ENCODE measurements at places on chromosomes 1 and 21.

DNA sequence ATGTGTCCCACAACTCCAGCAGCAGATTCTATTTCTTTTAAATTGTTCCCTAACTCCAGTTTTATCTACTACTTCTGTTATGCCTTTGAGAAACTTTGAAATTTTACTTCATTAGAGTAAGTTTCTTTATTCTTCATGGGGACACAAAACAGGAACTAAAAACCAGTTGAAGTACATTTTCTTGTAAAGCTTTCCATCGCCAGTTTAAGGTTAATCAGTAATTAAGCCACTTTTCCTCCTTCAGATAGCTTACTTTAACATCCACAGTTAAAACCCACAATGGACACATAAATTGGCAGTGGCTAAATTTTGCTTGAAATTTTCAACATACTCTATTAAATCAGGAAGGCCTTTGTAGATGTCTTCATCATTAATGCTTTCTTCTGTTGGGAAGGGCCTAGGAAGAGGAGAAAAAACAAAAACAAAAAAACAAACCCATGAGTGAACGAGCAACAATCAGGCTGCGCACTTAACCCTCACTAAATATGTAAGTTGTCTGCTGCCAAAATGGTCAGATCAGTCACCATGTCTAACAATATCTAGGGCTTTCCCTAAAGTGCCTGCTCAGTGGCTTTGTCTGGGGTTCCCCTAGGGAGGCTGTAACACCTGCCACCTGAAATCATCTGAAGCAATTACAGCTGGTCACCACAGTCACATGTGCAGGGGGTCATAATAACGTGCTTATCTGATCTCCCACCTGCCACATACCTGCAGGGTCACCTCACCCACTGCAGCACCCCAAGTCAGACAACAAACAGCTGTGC, 187.9 kb downstream of the VAV3 start:
- DNase-seq: no peak

GRCh38 chr1:246591504-246591903, 25.2 kb downstream of the CNST start:
- no peak for DNase-seq

GRCh38 chr1:228497206-228497605, 10.0 kb downstream of the RNF187 start:
- no peak for DNase-seq

GRCh38 chr1:25100151-25100833, 132.0 kb downstream of the SYF2 start:
- DNase-seq: no peak

DNA sequence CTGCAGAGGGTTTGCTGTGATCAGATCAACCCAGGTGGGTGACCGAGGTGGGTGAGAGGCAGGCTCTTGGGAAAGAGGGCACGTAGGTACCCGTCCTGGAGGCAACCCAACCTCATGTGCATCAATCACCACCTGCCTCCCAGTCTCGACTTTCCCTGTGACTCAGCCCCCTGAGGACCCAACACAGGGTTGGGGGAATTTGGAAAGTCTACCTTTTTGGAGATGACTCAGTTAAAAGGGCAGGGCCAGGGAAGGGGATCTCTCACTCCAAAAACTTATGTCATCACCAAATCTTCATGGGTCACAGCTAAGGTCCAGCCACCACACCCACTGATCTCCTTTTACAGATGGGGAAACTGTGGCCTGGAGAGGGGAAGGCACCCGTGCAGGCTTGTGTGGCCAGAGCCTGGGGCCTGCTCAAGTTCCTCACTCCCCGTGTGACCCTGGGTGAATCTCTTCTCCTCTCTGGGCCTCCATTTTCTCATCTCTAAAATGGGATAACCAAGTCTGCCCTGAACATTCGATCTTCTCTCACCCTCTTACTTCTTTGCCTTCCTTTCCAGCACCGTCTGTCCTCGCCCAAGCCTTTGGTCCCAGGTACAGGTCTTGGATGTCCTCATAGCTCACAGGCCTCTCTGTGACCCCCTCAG, 34.6 kb upstream of the WNT4 start:
- DNase-seq: no peak

- no peak for DNase-seq
Measured at GRCh38 chr1:40774266-40774998, 9.2 kb upstream of the KCNQ4 start.

- DNase-seq: no peak
Measured at GRCh38 chr1:100750005-100750885, 30.7 kb downstream of the VCAM1 start.
